AG09319 (cell line): ENCODE measurements at places on chromosomes 12 and 14.

GRCh38 chr14:52154992-52155650 is 86.3 kb upstream of the NID2 start:
- no peak for DNase-seq

DNA sequence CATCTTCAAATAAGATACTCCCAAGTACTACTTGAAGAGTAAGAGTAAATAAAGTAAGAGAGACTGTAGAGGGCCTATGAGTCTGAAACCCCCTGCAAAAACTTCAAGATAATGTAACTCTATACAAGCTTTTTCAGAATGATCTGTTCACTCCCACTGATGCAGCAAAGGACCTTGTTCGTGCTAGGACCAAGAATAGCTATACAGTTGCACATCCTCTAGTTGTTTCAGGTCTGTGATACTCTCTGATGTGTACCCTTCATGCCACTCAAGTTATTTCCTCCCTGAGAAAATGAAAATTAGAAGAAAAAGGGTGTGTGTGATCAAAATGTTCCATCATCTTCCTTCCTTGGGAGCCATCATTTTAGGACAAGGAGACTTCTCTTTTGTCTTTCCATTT is 204.4 kb downstream of the ALX1 start:
- no peak for DNase-seq

DNA sequence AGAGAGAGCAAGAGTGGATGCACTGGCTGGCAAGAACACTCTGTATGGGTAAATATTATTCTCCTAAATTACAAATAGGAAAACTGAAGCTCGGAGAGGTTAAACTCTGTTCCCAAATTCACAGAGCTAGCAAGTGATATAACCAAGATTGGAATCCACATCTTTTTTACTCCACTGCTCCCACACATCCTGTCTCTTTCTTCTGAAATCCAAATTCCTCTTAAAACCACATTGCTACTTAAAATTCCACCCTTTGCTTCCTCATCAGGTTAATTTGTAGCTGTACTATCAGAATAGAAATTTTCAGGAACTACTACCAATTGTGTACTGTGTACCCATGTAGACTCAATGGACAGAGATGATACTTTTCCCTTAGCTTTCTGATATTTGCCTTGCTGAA is 74.4 kb downstream of the ARMH4 start:
- DNase-seq = peak; percentile 4

DNA sequence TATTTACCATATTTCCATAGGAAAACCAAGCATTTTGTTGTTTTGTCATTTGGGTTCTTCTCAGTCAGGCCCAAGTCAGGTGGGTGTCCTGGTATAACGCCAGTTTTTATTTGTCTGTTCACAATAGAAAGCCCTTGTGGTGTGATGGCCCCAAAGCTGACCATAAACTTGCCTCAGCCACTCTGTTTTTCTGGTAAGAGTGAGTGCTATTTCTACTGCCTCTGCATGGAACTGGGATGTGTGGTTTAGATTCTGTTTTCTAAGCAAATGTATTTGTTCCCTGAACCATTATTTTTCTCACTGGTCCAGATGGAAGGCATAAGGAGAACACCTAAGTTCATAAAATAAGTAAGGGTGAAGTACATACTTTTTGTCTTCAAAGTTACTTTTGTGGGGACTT is 1.8 kb upstream of the SSPN start:
- DNase-seq = no peak

DNA sequence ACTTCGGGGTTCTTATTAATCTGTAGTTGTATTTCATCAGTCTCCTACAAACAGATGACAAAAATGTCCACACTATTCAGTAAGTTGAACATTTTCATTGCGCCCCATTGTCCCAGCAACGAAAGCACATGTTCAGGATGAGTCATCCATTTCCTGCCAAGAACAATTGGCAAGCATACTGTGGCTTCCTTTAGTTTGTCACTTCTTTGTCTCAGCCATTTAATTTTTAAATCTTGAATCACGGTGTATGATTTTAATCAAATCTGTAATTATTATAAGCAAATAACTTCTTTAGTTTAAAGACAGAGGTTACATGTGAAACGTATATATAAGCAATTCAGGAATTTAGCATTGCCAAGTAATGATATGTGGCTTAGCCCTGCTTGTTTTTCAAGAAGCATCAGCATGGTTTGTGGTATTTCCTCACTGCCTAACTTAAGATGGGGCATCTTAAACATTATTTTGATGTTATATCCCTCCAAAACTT is 211.3 kb upstream of the KRR1 start:
- DNase-seq = peak; percentile 70

- DNase-seq = no peak
Measured at GRCh38 chr12:71958457-71958856, 19.8 kb downstream of the TPH2 start.

GRCh38 chr12:98612696-98613334 is 19.3 kb downstream of the SLC25A3 start:
- no peak for DNase-seq

DNA sequence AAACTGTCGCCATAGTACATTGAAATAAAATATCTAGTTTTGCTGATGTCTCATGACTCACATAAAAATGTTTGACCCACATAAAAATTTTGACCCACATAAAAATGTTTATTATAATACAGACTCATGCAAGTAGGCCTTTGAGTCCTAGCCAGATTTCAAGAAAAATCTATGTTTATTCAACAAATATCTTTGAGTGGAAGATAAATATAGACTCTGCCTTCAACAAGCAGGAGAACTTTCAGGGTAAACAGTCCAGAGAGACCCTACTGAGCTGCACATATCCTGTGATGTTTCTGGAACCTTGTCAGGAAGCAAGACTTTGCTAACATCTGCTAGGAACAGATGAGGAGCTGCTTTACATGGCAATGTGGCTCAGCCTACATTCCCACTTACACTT is 283.1 kb downstream of the MDGA2 start:
- DNase-seq = no peak

- no peak for DNase-seq
Measured at GRCh38 chr12:76391461-76391860, 43.2 kb upstream of the BBS10 start.

DNA sequence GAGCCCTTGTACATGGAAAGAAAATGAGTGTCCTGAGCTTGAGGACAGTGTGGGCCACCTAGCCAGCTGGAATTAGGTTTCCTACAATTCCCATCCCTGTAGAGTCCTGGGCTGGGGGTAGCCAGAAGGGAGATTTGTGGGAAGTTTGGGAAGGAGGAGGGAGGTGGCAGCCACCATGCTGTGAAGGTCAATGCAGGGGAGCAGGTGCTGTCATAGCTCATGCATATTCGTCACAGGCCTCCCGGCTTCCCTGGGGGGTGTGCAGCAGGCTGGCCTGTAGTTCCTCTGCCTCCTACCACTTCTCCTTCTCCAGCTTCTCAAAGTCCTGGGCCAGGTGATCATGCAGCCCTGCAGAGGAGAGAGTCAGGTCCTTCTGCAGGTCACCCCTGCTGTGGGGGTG is 121.3 kb downstream of the TBX3 start:
- DNase-seq = no peak

DNA sequence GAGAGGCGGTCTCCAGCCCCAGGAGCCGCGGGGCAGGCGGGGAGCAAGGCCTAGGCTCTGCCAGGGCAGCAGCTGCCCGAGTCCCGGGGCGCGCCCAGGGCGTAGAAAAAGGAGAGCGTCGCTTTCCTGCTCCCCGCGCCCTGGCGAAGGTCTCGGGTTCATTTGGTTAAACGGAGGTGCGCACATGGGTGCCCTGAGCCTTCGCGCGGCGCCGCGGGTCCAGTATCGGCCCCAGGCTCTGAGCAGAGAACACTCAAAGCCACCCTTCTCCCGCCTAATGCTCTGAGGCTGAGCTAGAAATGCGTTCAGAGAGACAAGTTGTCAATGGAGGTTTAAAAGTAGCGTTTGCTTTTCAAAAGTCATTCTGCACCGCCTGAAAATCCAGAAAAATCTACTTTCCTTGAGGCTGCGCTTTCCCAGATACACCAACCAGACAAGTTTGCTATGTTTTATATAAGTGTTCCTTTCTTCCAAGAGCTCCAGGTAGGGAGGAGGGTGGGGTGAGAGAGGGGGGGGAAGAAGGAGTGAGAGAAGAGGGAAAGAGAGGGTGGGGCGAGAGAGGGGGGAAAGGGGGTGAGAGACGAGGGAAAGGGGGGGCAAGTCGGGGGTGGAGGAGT is 1.5 kb downstream of the TMEM132C start:
- DNase-seq = no peak

DNA sequence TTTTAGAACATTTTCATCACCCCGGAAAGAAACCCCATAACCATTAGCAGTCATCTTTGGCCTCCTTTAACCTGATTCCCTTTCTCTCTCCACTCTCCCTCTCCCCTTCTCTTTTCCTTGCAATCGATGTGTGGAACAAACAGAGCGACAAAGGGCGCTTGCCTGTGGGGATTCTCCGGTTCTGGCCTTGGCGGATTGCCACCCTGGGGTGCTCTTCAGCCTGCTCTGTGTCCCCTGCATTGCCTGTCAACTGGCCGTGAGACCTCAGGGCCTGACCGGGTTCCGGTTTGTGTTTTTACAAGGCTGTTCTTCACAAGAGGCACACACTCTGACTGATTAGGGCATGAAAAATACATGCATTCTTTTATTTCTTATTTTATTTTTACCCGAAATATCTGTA is 27.8 kb downstream of the LRTM2 start:
- no peak for DNase-seq

DNA sequence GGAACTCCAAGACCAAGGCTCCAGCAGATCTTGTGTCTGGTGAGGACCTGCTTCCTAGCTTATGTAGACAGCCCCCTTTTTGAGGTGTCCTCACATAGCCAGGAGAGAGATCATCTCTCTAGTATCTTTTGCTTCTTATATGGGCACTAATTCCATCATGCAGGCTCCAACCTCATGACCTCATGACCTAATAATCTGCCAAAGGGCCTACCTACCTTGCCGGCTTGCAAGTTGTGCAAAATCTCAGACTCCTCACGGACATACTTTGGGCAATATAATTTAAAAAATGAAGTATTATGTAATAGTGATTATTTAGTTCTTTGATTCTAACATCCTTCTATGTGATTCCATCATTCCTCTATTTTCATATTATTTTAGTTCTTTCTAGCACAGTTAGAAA is 333.1 kb upstream of the DIO2 start:
- no peak for DNase-seq

GRCh38 chr12:49809381-49809905 is 18.8 kb downstream of the NCKAP5L start:
- no peak for DNase-seq

DNA sequence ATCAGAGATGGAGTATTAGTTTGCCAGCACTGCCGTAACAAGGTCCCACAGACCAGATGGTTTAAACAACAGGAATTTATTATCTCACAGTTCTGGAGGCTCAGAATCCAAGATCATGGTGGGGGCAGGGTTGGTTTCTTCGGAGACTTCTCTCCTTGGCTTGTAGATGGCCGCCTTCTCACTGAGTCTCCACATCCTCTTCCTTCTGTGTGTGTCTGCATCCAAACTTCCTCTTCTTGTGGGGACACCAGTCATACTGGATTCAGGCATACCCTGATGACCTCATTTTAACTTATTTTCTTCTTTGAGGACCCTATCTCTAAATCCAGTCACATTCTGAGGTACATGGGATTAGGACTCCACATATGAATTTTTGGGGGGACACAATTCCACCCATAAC is 455.5 kb downstream of the RGS6 start:
- DNase-seq = no peak

DNA sequence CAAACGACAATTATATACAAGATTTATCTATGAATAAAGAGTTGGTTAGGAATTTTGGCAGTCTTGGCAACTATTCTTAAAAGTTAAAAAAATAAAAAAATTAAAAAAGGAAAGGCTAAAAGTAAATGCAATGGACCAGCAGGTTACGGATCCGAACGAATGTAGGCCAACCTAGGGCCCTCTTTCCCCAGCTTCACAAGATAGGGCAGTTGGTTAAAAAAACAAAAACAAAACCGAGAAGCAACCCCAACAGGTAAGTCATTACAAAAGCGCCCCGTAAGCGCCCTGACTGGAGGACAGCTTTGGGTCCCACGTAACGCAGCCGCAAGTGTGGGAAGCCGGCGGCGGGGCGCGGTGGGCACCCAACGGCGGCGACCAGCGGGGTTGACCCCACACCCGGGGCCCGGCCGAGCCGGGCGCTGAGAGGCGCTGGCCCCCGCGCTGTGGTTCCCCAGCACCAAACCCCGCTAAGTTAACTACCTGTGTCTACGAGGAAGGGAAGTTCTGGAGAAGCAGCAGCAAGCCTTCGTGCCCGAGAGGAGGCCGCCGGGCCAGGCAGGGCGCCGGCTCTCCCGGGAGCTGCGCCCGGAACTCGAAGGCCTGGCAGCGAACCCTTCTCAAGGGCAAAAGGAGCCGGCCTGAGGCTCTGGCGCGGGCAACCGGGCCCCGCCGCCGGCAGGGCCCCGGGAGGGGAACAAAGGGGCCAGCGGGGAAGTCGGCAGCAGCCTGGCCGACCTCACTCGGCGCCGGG is 882 bp downstream of the HECTD1 start:
- no peak for DNase-seq

DNA sequence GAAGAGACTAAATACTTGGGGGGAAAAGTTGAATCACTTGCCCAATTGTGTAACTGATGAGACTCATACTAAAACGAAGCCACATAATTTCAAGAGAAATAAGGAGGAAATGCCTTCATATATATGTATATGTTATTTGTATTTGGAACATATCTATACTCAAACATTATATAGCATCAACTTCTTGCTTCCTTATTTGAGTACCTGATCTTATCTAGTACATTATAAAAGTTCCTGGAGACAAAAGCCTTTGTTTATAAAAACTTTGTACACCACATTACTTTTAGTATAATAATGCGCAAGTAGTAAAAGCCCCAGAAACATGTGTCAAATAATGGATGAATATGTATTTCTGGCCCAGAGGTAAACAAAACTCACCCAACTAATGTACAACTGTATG is 92.0 kb downstream of the SLC2A13 start:
- DNase-seq = no peak

- DNase-seq = no peak
Measured at GRCh38 chr12:30643366-30643765, 52.3 kb downstream of the IPO8 start.

DNA sequence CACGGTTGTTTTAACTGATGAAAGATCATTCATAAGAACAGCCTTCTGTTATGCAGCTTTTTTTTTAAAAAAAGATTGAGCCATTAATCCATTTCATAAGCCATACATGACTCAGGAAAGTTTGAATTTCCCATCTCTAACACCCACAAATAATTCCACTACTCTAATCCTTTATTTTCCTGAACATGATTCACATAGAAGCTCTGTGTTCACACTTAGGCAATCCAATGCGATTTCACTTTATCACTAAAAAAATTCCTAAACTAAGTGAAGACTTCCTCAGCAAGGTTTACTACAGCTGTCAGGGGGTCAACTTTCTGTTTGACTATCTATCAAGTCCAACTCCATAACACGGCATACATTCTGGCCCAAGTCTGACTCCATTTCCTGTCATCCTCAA is 25.9 kb downstream of the PKP2 start:
- no peak for DNase-seq

DNA sequence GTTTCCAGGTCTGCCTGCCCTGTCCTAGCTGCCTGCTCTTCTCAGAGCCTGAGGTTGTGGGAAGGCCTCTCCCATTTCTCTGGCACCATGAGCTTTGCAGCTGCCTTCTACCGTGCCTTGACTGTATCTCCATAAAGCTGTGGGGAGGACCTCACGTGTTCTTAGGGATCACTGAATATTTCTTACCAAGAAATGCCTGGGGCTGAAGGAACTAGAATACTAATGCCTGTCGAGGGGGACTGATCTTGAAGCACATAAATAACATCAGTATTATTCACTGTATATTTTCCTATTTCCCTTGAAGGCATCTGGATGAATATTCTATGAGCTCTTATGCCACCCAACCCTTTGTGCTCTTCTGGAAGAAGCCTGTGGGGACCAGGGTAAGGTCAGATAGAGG is 103.4 kb downstream of the APAF1 start:
- no peak for DNase-seq

GRCh38 chr12:128891856-128892255 is 38.6 kb downstream of the GLT1D1 start:
- DNase-seq = no peak
